Fibroblast of pulmonary artery (primary cell): ENCODE measurements at places on chromosomes 5 and 9.

GRCh38 chr5:40405996-40406740 lies 273.5 kb upstream of the PTGER4 start:
- DNase-seq, result no peak

GRCh38 chr5:95770830-95771708 lies 39.9 kb downstream of the RHOBTB3 start:
- DNase-seq, result peak; percentile 46

- peak; percentile 83 for DNase-seq
These were observed 2.2 kb downstream of the AKNA start for GRCh38 chr9:114385397-114386181.

GRCh38 chr5:136155761-136156160 lies 23.1 kb downstream of the SMAD5 start:
- peak; percentile 36 for DNase-seq

- peak; percentile 40 for DNase-seq
These were observed 62.9 kb upstream of the PPARGC1B start for GRCh38 chr5:149667084-149667828.

DNA sequence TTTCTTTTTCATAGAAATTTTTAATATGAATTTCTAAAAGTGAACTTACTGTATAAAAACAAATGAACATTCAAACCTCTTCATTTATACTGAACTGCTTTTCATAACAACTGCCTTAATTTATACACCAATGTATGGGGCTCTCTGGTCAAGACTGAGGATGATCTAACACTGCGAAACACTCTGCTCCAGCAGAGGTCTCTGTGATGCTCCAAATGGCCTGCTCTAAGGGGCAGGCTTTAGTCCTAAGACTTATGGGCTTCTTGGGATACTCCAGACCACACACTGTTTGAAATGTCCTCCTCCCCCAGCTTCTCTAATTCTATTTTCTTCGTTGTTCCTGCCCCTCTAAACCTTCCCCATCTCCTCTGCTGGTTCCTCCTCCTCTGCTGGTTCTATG lies 58.5 kb downstream of the LIFR start:
- DNase-seq, result peak; percentile 40

GRCh38 chr9:135471791-135472640 lies 7.6 kb upstream of the PPP1R26 start:
- no peak for DNase-seq

DNA sequence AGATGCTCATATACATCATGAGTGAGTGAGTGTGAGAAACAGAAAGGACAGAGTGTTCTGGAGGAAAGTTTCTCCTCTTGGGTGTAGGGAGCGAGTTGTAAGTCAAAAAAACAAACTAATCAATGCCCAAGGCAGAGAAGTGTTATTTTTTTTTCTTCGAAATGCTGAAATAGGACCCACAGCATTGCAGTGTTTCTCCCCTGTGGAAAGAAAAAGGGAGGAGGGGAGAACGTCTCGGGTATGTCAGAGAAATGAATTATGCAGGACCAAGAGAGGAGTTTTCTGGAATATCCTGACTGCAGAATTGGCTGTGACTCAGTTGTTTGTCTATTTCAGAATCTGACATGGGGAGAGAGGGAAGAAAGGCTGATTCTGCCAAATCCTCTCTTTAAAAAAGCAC lies 337.9 kb upstream of the RFX3 start:
- DNase-seq, result no peak

GRCh38 chr5:16792598-16793275 lies 143.4 kb downstream of the MYO10 start:
- no peak for DNase-seq

DNA sequence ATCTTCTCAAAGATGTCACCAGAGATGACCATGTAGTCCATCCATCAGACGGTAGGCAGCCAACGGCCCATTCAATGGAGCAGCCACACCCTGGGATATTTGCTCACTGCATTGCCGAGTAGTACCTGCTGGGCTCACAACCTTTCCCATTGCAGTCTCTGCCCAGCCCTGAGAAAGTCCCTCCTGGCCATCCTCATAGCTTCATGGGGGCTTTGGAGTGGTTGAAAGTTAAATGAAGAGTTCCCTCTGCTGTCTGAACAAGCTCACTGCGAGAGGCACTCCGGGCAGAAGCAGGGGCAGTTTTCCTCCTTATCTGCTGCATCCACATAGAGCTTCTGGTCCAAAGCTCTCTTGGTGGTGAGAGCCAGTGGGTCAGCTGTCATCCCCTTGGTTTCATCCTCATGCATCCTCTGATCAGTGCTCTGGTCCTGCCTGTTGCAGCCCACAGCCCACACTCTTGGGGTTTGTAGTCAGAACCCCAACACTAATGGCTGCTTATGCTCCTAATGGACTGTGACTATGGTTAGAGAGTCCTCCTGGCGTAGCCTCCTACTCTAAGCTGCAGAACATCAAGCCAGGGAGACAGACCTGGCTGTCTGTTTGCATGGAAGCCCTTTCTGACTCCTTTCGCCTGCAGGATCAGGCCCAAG lies 23.3 kb downstream of the TNFSF8 start:
- peak; percentile 71 for DNase-seq

- peak; percentile 21 for DNase-seq
These were observed 822.6 kb downstream of the TLE1 start for GRCh38 chr9:80866576-80867227.

DNA sequence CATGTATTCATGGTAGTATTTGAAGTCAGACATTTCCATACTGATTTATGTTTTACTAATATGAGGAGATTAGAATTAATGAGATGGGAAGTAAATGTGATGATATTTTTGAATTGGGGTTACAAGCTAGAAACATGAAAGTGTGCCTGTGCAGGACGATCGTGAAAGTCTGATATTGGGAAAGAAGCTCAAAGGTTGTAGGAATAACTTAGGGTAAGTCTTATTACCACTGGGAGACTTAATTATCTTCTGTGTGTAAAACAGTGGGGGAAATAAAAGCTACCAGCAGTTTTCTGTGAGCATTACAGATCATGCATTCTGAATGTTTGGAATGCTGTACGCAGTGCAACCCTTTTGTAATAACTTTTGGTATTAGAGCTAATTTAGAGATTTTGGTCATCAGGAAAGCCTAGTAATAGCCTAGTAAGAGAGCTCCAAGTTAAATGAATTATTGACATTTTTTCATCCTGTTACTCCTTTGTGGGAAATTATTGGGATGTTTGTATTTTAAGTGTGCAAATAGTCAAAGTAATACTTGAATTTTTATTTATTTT lies 153.9 kb downstream of the PCSK5 start:
- DNase-seq, result peak; percentile 4

GRCh38 chr5:11385901-11386293 lies 518.3 kb downstream of the CTNND2 start:
- no peak for DNase-seq

GRCh38 chr5:82815871-82816270 lies 261.3 kb downstream of the TMEM167A start:
- DNase-seq, result peak; percentile 75

DNA sequence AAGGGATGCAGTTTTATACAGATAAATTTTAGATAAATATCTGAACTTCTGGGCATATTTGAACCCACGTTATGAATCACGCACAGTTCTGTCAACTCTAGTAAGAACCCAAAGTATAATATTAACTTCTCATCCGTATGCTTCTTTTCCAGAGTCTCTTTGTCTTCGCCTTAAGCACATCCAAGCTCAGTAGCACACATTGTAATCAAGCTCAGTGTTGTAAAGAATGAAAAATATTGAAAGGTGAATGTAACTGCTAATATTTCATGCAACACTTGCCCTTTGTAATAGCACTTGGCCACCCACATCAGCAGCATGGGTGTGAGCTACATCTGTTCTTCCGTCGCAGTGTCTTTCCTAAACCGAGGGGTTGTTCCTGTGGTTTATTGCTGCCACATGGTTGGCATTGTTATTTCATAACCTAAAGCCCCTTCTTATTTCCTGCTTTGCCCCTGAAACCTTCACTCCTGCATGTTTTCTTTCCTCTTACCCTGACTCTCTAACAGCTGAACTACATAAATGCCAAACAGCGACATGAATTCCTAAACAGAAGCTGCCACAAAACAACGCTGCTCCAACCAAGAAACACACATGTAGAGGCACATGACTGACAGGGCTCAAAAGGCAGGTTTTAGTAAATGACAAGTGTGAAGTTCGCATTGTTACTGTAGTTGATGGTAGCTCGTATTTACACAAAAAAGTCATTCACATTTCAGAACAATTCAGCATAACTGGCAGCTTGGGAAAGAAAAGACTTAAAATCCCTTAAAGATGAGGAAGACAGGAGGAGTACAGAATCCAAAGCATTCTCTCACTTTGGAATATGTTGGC lies 190.1 kb upstream of the MEF2C start:
- DNase-seq, result no peak
